ENCODE measurements at places on chromosomes 11 and 22. TPM values are rescaled to one million over a fixed set of nuclear protein-coding genes. Genes with fewer than 3 reads are reported as not detected.

Gene FIBIN
- 10.5 TPM for total RNA-seq

Gene PAMR1
- 12.9 TPM for total RNA-seq

Gene ELMOD1
- total RNA-seq, result 2.3 TPM

Gene OR5D18
- not detected for total RNA-seq

- peaks cover 26% of the 10 kb centered on the region for H3K27me3 ChIP-seq
- DNase-seq, result no peak
- H3K4me3 ChIP-seq, result no peak overlapping the region
- peaks cover 4% of the 10 kb centered on the region for H3K4me1 ChIP-seq
- no peak overlapping the region for H3K27ac ChIP-seq
- H3K36me3 ChIP-seq, result no peaks in the 10 kb centered on the region
Observed at GRCh38 chr11:131201674-131202073, 168.7 kb upstream of the NTM start.

DNA sequence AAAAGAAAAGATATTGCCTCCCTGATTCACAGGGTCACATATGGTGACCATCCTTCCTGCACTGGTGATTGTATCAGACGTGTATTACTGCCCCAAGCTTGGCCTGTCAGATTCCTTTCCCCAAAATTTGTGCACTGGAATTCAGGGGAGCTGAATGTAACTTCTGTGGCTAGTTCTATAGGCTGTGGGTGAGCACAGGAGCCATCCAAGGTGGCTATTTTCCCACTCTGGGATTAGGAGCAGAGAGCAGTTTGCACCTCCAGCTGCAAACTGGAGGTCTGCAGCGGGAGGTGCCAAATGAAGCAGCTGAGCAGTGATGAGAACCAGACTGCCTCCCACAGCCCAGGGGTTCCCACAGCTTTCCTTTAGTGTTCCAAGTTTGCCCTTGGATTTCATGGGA, 124.2 kb upstream of the PITPNB start:
- peaks cover 40% of the 10 kb centered on the region for H3K4me1 ChIP-seq
- no peak for DNase-seq
- H3K4me3 ChIP-seq, result no peak overlapping the region
- H3K27me3 ChIP-seq, result no peaks in the 10 kb centered on the region

- H3K27me3 ChIP-seq, result no peaks in the 10 kb centered on the region
- H3K4me1 ChIP-seq, result no peaks in the 10 kb centered on the region
- H3K27ac ChIP-seq, result no peak overlapping the region
- no peak for DNase-seq
Observed at GRCh38 chr11:11320825-11321224, 32.2 kb downstream of the CSNK2A3 start.

DNA sequence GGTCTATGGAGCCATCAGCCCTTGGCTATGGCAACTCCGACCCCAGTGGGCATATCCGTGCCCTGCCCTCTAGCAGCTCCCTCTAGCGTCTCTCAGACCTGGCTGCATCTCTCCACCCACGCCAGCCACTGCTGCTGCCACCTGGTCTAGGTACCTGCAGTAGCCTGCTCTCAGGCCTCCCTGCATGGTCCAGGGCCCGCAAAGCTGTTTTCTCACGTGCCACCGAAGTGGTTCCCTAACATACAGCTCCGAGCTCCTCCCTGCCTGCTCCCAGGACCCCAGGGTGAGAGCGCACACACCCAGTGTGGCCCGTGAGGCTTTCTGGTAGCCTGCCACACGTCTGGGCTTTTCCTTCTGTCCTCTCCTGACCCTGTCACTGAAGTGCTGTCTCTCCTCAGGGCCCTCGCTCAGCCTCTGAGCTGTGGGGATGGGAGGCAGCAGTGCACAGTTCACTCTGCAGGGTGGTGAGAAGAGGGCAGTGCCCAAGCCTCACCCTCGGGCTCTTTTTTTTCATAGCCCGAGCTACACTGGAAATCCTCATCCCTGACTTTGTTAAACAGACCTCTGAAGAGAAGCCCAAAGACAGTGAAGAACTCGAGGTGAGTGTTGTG, 14.3 kb downstream of the DGCR8 start:
- no peak overlapping the region for H3K4me3 ChIP-seq
- H3K27me3 ChIP-seq, result no peaks in the 10 kb centered on the region
- peak overlapping the region; percentile 75 for H3K27ac ChIP-seq
- peaks cover 97% of the 10 kb centered on the region for H3K36me3 ChIP-seq

GRCh38 chr22:26161746-26162145, 7.5 kb upstream of the SEZ6L start:
- no peak for DNase-seq
- no peaks in the 10 kb centered on the region for H3K4me1 ChIP-seq
- no peaks in the 10 kb centered on the region for H3K36me3 ChIP-seq

- no peak for DNase-seq
- no peak overlapping the region for H3K4me3 ChIP-seq
- no peak overlapping the region for H3K27ac ChIP-seq
- H3K4me1 ChIP-seq, result peaks cover 10% of the 10 kb centered on the region
Observed at GRCh38 chr11:45551191-45551713, 114.2 kb downstream of the CHST1 start.

GRCh38 chr22:40051322-40051721, 56.6 kb downstream of the FAM83F start:
- no peaks in the 10 kb centered on the region for H3K36me3 ChIP-seq
- no peak overlapping the region for H3K27ac ChIP-seq
- no peak overlapping the region for H3K4me3 ChIP-seq

DNA sequence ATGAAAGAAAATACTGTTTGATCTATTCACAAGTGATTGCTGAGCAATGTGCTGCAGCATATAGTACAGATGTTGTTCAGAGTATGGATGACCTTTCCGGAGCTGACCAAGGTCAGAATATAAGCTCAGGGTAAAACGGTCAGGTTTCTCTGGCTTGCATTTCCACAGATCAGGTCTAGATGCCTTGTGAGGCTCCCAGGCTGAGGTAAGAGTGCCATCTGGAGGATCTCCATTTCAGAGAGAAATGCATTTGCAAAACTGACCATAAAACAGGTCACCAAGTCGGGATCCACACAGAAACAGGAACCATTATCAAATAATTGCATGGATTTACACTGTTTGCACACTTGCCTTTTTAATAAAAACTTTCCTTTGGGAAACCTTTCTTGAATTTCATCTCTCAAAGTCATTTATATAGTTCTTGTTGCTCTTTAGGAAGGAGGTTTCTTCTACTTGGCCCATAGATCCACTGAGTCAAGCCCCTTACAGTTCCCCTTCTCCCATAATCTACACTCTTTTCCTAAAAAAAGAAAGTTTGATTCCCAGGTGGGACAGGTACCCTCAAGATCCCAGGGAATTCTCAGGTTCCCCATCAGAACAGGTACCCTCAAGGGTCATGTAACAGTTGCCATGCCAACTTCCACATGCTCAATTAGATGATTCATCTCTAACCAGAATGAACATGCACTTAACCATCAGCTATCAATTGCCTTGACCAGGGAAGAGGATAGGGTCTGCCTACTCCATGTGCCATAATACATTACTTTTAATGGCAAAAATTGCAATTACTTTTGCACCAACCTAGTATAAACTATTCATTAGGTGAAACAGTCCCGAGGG, 25.0 kb upstream of the TMPRSS5 start:
- no peak overlapping the region for H3K27ac ChIP-seq
- DNase-seq, result no peak
- peaks cover 45% of the 10 kb centered on the region for H3K36me3 ChIP-seq
- no peaks in the 10 kb centered on the region for H3K4me1 ChIP-seq
- H3K27me3 ChIP-seq, result no peaks in the 10 kb centered on the region
- no peak overlapping the region for H3K4me3 ChIP-seq

DNA sequence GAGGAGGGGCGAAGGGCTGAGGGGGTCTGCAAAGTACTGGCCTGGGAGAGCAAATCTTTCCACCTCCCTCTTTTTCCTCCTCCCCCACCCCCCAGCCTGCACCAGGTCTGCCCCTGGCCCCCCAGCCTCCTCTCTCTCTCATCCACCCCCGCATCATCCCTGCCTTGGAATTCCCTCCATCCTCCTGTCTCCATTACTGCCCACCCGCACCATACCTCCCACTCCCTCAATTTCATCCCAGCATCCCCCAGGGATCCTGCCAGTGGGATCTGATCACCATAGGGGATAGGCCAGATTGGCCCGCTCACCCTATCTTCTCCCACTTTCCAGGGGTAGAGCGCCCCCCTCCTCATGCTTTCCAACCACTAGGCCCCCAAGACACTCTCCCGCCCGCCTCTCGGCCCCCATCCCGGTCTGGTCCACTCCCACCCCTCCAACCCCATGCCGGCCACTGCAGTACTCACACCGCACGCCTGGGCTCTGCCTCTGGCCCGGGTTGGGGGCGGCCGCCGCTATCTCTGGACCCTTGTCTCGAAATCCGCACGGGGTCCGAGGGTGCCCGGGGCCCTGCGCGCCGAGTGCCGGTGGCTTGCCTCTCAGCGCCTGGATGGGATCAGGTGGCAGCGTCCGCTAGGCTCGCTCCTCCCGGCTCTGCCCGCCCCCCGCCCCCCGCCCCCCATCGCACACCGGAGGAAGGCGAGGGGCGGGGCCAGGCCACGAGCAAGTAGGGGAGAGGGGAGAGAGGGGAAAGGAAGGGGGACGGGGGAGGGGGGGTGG, at the start of gene GAL3ST3:
GAL3ST3 (minus strand) TSS at position 615 of the 777 bp plus-strand sequence. CDS start 3,746 bp downstream, outside the sequence.
- peaks cover 56% of the 10 kb centered on the region for H3K4me1 ChIP-seq
- H3K27ac ChIP-seq, result peak within 1 kb of the TSS; percentile 57
- H3K36me3 ChIP-seq, result peaks cover 5% of the 10 kb centered on the region
- peak within 1 kb of the TSS; percentile 54 for H3K4me3 ChIP-seq

GRCh38 chr11:7656704-7657103, 16.6 kb downstream of the CYB5R2 start:
- H3K36me3 ChIP-seq, result peaks cover 35% of the 10 kb centered on the region
- no peak overlapping the region for H3K4me3 ChIP-seq
- H3K27me3 ChIP-seq, result no peaks in the 10 kb centered on the region
- H3K27ac ChIP-seq, result peak overlapping the region; percentile 73
- DNase-seq, result no peak

- H3K4me1 ChIP-seq, result peaks cover 55% of the 10 kb centered on the region
- peak overlapping the region; percentile 100 for H3K27ac ChIP-seq
- H3K36me3 ChIP-seq, result peaks cover 31% of the 10 kb centered on the region
- no peaks in the 10 kb centered on the region for H3K27me3 ChIP-seq
Observed at GRCh38 chr11:10809373-10810160, 841 bp upstream of the EIF4G2 start.

DNA sequence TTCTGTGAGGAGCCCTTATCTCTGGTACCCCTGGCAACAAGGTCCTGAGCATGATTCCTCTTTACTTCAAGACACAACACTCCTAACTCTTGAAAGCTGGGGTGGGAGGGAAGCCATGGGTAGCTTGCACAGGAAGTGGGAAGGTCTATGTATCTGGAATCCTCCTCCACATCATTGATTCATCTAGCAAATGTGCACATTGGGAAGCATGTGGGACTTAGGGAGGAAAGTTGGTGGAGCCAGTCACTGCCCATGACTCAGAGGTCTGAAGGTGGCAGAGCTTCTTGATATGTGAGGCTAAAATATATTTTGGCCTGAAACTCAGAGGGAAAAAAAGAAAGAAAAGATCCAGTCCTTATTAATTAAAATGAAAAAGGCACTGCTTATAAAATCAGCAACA, 1000.9 kb downstream of the DLG2 start:
- no peak overlapping the region for H3K4me3 ChIP-seq
- no peak for DNase-seq
- no peaks in the 10 kb centered on the region for H3K4me1 ChIP-seq
- H3K36me3 ChIP-seq, result no peaks in the 10 kb centered on the region
- H3K27me3 ChIP-seq, result no peaks in the 10 kb centered on the region

DNA sequence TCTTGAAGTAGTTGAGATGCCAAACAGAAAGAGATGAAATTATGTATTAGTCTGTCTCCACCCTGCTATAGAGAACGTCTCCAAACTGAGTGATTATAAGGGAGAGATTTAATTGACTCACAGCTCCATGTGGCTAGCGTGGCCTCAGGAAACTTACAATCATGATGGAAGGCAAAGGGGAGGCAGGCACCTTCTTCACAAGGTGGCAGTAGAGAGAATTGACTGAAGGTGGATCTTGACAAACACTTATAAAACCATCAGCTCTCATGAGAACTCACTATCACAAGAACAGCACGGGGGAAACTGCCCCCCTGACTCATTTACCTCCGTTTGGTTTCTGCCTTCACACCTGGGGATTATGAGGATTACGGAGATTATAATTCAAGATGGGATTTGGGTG, 794.0 kb downstream of the CNTN5 start:
- no peak for DNase-seq
- no peaks in the 10 kb centered on the region for H3K36me3 ChIP-seq
- H3K4me1 ChIP-seq, result no peaks in the 10 kb centered on the region

DNA sequence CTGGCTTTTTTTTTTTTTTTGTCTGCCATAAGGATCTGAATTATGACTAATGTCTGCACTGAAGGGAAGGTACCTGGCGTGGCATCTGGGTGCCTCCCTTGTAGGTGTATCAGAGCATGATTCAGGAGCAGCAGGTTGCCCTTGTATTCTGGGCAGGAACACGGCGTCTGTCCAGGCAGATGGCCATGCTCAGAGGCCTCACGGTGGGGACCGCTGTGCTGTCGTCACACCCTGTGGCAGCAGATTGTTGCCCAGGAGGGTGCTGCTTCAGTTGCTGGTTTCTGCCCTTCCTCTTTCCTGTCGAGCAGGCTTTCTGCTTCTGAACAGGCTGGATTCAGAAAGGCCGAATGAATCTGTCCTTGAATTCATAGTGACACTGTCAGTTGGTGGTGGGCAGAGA, 11.0 kb downstream of the ZNRF3 start:
- H3K27ac ChIP-seq, result peak overlapping the region; percentile 62
- peaks cover 50% of the 10 kb centered on the region for H3K4me1 ChIP-seq
- no peaks in the 10 kb centered on the region for H3K27me3 ChIP-seq
- DNase-seq, result peak; percentile 47
- no peaks in the 10 kb centered on the region for H3K36me3 ChIP-seq

DNA sequence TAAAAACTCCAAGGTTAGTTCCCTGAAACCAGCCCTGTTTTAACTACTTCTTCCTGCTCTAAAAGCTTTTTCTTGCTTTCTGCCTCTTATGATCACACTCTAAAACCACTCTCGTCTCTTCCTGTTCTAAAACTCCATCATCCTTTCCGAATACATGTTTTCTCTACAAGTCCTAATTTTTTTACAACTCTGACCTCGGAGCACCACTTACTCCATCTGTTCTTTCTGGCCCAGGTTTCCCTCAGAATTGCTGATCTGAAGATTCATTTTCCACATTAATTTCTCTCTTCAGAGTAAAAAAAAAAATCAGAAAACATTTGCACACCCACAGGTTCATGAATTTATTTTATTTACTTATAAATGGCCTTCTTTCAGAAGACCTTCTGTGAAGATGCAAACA, 265.7 kb upstream of the CADM1 start:
- no peak overlapping the region for H3K27ac ChIP-seq
- H3K36me3 ChIP-seq, result no peaks in the 10 kb centered on the region
- peaks cover 2% of the 10 kb centered on the region for H3K4me1 ChIP-seq
- no peak for DNase-seq
- H3K4me3 ChIP-seq, result no peak overlapping the region
- no peaks in the 10 kb centered on the region for H3K27me3 ChIP-seq

Measured in left ventricle myocardium inferior (tissue), 1 donor.